NCI-H2081 treated with DMSO at 0.1 percent for 48 hours (cell line): ENCODE measurements at places on chromosomes 3 and 15.

GRCh38 chr3:37772773-37773354 lies 88.8 kb upstream of the CTDSPL start:
- no peak for DNase-seq

- DNase-seq: no peak
Observed at GRCh38 chr15:69755551-69756310, 303.1 kb downstream of the RPLP1 start.

- no peak for DNase-seq
Observed at GRCh38 chr3:158711886-158712285, 20.4 kb downstream of the RARRES1 start.

DNA sequence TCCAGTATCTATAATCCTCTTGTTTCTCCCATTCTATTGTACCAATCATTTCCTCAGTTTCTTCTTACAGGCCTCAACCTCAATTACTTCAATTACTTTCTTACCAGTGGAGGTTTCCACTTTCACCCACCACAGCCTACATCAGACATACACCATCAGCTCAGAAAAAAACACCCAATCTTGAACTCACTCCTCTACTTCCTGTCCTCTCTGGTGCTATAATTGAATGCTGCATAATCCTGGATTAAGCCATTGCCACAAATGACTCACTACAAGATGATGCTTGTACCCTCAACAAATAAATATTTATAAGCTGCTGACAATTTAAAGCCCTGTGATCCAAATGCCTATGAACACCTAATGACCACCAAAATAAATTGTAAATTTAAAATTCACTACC lies 18.5 kb downstream of the RYK start:
- no peak for DNase-seq

GRCh38 chr3:58575971-58576652 lies 1.1 kb downstream of the FAM107A start:
- DNase-seq: no peak

- no peak for DNase-seq
Observed at GRCh38 chr3:173624086-173624485, 226.5 kb downstream of the NLGN1 start.

- no peak for DNase-seq
Observed at GRCh38 chr3:54764911-54765310, 162.9 kb downstream of the LRTM1 start.

DNA sequence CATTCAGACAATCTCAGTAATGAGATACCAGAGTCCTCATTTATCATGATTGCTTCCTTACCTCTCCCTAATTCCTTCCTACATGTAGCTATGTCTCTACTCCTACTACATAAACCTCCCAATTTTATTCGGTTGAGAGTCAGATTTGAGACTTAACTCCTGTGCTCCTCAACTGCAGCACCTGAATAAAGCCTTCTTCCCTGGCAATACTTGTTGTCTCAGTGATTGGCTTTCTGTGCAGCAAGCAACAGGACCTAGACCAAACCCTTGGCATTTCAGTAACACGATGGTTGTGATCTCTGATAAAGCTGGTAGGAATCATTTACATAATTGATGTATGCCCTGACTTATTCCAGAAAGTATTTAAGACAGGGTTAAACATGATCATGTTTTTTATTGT lies 106.7 kb upstream of the NANOGP8 start:
- DNase-seq: no peak

GRCh38 chr3:126156468-126156867 lies 23.9 kb downstream of the ALDH1L1 start:
- no peak for DNase-seq

GRCh38 chr3:54169524-54169923 lies 47.2 kb downstream of the CACNA2D3 start:
- DNase-seq: no peak

DNA sequence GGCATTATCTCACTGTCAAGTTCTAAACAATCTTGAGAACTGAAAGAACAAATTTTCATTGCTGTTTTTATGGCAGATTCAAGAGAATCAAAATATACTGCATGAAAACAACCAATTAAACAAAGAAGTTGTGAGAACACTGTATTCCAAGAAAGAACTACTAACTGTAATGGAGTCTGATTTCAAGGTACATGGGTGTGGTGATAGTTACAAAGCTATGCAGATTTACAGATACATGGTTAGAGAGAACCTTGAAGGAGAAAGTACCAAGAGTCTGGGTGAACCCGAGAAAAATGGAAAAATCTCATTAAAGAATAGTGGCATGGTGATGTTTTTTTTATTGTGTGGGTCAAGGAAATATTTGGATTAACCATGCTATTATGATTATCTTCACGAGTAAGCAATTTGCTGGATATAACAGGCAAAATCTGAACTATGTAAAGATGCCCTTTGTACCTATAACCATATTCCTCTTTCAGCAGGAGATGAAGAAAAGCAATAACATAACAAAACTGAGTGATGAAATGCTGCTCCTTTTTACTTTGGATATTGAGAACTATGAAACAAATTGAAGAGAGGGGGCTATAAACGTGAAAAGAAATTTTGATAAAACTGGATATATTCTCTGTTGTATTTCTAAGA lies 100.4 kb downstream of the PLSCR2 start:
- DNase-seq: no peak

DNA sequence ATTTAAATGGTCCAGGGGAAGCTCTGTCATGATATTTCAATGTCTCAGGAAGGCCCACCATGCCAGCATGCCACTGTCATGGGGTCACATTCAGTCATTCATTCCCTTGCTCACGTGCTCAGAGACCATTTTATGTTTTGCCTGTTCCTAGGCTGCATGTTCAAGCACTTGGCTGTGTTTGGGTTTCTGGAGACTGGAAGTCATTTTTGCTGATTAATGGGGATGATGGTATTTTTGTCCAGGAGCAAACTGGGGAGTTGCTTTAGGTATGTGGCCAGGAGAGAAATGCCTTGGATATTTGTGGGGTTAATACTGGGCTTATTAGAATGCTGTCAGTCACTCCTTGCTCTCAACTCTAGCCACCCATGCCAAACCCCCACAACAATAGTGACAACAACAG lies 303.5 kb downstream of the PTPRG start:
- no peak for DNase-seq

GRCh38 chr15:48283396-48284145 lies 47.7 kb upstream of the DUT start:
- no peak for DNase-seq

- no peak for DNase-seq
Observed at GRCh38 chr3:134085034-134085775, 55.5 kb upstream of the SLCO2A1 start.

DNA sequence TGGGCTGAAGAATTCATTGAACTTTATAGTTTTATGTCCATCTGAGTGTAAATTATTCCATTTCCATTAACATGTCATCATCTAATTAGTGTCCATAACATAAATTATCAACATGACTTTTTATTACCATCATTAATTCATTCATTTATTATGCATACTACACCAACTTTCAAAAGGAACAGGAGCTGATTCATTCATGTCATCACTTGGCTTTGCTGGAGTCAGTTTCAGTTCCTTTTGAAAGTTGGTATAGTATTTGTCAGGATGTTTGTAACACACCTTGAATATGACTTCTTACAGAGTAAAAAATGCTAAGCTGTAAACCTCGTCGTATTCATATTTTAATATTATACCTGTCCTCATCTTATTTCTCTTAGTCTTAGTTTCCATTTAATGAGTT lies 298.0 kb upstream of the RBMS3 start:
- no peak for DNase-seq

- no peak for DNase-seq
Observed at GRCh38 chr15:92949604-92950249, 49.6 kb downstream of the CHD2 start.

DNA sequence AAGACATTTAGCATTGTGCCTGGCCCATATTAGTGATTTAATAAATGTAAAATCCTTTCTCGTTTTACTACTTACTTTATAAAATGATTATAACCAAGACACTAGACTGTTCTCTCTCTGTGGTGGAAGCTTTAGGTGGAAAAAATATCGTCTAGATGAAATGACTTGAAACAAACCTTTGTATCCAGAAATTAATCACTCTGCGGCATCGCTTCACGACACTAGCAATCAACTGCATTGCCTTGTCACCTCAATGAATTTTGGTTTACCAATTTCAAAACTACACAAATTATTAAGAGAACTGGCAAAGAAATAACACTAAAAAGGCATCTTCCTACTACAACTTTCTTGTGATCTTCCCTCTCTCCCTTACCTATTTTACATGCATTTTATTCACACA lies 627.2 kb upstream of the ROBO1 start:
- no peak for DNase-seq

DNA sequence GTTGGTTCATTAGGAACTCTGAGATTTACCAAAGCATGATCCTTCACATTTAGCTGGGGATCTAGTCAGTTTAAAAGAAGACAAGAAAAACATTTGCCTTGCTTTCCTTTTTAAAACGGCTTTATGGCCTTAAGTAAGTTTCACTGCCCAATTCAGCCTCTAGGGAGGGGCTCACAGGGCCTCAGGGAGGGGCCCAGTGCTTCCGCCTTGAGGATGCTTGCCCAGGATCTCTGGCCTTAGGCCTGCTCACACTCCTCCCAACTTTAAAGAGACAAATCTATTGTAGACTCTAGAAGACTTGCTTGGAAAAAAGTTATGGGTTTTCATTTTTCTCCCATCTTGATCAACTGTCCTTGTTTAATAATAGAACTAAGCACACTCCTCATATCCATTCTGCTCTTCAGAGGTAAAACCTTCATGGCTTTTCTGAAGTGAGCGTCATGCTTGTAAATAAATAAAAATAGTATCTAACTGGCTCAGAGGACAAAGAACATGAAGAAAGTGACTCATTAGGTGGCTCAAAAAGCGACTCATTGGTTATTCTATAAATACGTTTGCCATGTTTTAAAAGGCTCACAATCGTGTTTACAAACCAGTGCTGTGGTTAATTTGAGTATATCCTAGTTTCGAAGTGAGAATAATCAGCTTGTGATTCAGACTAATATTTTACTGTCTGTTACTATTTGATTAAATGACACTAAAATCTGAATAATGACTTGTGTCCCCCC lies 13.7 kb downstream of the PDHB start:
- no peak for DNase-seq

- DNase-seq: no peak
Observed at GRCh38 chr15:99931703-99932603, 198.7 kb upstream of the LYSMD4 start.

- DNase-seq: no peak
Observed at GRCh38 chr3:193194371-193194770, 46.7 kb upstream of the PLAAT1 start.
